Sigmoid colon (tissue), 7 donors: ENCODE measurements at places on chromosomes 6 and 20. TPM values are rescaled to one million over a fixed set of nuclear protein-coding genes. Genes with fewer than 3 reads are reported as not detected.

AKAP12 gene
- 176 TPM for total RNA-seq

ADGRF5 gene
- 8.1 TPM for total RNA-seq

OR12D3 gene
- not detected for total RNA-seq

SYCP2L gene
- total RNA-seq = 1.1 TPM

C6orf15 gene
- total RNA-seq = not detected

GPX5 gene
- total RNA-seq = not detected

- DNase-seq = peak; percentile 94
These were observed 49.7 kb downstream of the JPH2 start for GRCh38 chr20:44137266-44137801.

DNA sequence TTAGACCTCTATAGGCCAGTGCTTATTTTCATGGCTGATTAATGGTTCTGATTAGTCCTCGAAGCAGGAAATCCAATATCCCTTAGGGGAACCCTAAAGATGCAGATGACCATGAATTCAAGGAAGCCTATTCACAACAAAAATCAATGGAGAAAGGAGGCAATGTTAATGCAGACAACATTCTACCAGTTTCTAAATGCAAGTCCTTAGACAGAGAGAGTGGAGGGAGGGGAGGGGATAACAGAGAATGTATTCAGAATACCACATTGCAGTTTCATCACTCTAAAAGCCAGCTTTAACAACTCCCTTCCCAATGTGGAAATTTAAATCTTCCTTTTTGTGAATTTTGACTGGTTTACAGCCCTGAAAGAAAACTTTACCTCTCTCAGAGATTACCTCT, 87.1 kb upstream of the POU3F2 start:
- DNase-seq = no peak

GRCh38 chr6:100998111-100998510, 117.0 kb upstream of the ASCC3 start:
- DNase-seq = no peak

DNA sequence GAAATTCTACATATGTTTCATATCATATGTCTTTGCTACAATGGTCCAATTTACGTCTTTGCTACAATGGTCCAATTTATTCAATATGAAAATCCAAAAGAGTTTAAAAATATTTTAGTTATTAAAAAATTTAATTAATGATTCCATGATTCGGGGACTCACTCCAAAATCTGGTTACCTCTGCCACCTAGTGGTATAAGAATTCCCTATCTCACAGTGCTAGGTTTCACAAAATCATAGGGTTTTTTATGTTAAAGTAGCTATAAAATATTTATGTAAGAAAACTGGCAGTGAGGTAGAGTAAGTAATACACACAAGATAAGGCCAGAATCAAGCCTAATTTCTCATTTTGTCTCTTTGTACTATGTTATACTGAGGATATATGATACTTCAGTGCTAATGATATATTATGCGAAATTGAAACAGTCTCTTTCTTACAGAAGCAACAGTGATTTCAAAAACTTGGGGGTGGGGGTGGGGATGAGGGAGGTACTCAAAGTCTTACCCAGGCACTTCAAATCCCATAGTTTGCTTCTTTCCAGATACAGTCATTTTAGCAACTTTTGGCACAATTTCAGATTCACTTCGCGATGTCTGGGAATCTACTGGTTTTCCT, 52.3 kb downstream of the HBS1L start:
- DNase-seq = no peak

- no peak for DNase-seq
These were observed 84.8 kb downstream of the TAF4 start for GRCh38 chr20:61980647-61981583.

- DNase-seq = no peak
These were observed 22.2 kb downstream of the BANF2 start for GRCh38 chr20:17721802-17722486.

- DNase-seq = no peak
These were observed 4.0 kb downstream of the SIM1 start for GRCh38 chr6:100460650-100461204.

DNA sequence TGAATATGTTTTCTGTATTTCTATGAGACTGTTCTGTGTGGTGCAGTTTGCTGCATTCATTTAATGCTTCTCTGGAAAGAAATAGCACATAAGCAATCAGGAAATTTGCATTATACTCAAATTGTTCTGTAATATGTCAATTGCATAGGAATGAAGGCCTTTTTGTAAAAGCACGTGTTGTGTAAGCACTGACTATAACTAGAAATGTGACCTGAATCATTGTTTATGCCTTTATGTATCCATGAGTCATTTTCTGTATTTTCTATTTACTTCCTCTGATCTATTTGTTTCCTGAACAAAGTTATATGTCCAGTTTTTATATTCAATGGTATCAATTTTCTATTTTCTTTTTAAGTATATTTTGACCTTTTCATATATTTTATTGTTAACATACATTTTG, 1455.3 kb downstream of the GRIK2 start:
- no peak for DNase-seq

DNA sequence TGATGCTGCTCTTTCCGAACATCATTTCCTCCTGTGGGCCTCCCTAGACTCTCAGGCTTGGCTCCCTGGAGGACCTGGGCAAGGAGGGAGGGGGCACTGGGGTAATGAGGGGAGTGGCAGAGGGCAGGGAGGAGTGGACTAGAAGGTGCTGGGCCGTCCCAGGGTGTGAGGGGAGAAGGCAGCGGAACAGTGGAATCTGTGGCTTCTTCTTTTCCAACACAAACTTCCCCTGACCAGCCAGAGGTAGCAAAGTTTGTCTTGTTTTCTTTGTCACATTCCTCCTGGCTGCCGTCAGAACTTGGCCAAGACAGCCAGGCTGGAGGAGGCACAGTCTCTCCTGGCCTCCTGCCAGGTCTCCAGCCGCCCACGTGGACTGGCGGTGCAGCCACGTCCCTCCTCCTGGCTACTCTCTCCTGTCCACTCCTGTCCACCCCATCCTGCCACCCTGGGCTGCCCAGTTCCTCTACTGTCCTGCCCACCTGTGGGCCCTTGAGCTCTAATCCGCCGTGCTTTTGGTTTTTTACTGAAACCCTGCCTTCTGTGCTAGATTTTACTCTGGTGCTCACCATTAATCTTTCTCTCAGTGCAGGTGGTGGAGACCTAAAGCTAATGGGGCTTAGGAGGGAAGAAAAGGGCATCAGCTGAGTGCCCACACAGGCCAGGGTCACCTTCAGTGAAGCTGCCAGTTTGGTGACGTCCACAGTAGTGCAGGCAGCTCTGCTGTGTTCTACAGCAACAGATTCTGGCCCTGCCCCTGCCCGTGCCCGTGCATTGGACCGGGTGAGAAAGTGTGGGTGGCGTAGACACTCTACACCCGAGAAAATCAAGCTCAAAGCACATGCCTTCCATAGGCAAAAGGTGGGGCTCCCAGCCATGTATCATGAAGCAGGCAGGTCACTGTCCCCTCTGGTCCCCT, 2.8 kb upstream of the CDSN start:
- DNase-seq = peak; percentile 89

DNA sequence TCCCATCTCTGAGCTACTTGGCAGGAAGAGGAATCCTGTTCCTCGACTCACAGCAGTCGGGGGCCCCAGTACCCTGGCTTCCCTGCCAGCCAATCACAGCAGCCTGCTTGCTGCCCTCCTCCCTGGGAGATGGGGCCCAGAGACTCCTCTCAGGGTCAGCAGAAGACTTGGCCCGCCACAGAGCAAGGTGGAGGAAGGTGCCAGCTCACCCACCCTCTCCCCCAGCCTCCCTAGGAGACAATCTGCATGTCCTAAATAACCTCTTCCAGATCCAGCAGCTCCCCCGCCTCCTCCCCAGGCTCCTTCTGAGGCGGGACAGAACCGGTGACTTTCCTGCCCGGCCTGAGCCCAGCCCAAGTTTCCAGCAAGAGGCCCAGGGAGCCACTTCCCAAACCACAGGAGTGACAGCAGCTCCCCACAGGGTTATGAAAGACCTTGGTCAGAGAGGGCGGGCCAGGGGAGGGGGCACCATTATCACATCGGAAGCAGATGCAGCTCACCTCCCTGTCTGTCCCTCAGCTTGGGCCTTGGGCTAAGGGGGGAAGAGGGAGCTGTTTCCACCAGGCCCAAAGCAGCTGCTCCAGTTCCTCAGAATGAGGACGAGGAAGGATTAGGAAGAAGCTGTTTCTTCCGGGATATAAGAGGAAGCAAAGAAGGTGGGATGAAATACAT, 2.3 kb downstream of the CCND3 start:
- DNase-seq = peak; percentile 71

DNA sequence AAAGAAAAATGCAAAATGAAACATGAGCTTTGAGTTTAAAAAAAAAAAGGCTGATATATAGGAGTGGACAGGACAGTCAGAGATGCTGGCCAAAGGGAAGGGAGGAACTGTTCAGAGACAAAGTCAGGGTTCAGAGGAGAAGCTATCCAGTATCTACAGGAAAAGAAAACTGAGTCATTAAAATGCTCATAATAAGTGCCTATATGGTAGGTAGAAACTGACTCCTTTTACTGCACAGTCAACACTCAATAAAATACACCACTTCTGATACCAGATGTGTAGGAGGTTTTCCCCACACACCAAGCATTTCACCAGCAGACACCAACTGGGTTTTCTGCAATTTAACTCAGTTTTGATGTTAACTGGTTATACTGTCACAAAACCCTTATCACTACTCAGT, 32.9 kb downstream of the FRK start:
- no peak for DNase-seq

GRCh38 chr20:22582964-22583772, 1.2 kb downstream of the FOXA2 start:
- no peak for DNase-seq

DNA sequence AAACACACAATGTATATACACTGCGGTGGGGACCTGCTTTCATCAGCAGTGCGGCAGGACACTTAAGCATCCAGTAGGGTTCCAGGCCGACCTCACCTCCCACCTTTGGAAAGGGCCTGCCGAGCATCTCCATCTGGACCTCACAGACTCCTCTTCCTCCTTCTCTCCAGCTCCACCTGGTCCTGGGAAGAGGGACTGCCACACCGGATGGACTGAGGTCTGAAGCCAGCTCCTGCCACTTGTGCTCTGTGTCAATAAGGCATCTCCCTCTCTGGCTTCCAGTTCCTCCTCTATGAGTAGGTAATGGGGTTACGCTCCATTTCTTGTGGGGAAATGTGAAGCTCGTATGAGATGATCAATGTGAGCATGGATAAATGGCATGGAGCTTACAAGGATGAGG, 19.1 kb upstream of the NNAT start:
- DNase-seq = peak; percentile 56
